ENCODE measurements at places on chromosomes 13 and 19.

- DNase-seq: no peak
Observed at GRCh38 chr19:17582613-17583012, 27.2 kb downstream of the COLGALT1 start.

DNA sequence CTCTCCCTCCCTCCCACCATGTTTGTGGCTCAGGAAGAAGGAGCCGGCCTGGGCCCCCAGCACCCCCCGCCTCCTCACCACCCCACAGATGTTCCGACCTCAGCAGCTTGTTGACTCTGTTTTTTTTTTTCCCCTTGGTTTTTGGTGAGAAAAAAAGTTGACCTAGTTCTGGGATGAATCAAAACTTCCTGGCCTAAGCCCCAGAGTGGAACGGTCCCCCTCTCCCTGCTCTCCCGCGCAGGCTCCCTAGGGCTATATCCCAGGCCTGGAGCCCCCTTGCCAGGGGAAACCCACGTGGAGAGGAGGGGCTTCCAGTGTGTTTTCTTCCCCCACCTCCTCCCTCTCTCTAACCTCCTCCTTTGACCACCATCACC is 4.0 kb downstream of the COL5A3 start:
- DNase-seq: no peak

- DNase-seq: no peak
Observed at GRCh38 chr19:56177564-56178243, 1.9 kb downstream of the GALP start.

- no peak for DNase-seq
Observed at GRCh38 chr13:26558987-26559386, 1.5 kb downstream of the WASF3 start.

- no peak for DNase-seq
Observed at GRCh38 chr13:74093691-74094090, 40.5 kb downstream of the KLF12 start.

GRCh38 chr13:31435536-31435935 is 235.8 kb downstream of the B3GLCT start:
- no peak for DNase-seq

GRCh38 chr13:95258619-95259194 is 42.5 kb downstream of the ABCC4 start:
- DNase-seq: no peak

DNA sequence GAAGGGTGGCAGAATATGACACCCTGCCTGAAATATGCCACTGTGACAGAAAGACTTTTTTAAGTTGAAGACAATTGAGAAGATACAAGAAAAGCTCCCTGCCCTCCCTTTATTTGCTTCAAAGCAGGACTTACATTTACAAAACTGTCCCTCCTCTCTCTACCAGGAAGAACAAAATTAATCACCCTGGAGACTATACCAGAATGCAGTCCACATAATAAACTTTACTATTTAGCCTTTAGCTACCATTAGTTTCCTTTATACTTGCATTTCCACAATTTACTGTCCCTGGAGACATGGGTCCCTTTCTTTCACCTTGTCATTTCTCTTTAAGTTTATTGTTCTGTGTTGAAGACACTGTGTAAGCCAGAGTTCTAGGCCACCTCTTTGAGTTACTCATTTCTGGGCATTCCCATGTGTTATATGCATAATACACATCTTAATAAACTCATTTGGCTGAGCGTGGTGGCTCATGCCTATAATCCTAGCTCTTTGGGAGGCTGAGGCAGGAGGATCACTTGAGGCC is 238.8 kb downstream of the RFC3 start:
- no peak for DNase-seq

- DNase-seq: no peak
Observed at GRCh38 chr19:56176881-56177280, 1.1 kb downstream of the GALP start.

GRCh38 chr19:18014197-18014596 is 6.2 kb downstream of the ARRDC2 start:
- no peak for DNase-seq

DNA sequence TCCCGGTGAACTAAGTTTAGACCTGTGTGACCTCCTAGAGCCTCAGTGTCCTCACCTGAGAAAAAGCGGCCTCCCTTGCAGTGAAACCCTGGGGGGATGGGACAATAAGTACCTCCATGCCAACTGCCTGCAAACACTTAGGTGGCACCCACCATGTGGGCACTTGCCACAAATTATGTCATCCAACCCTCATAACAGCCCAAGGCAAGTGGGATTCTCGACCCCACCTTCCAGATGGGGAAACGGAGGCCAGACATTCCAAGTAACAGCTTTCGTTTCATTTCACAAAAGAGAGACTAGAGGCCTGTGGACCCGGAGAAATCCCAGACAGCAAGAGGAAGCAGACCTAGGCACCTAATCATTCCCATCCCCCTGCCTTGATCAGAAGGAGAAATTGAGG is 6.9 kb downstream of the REX1BD start:
- DNase-seq: no peak

- no peak for DNase-seq
Observed at GRCh38 chr13:50787316-50788195, 55.9 kb downstream of the DLEU7 start.

DNA sequence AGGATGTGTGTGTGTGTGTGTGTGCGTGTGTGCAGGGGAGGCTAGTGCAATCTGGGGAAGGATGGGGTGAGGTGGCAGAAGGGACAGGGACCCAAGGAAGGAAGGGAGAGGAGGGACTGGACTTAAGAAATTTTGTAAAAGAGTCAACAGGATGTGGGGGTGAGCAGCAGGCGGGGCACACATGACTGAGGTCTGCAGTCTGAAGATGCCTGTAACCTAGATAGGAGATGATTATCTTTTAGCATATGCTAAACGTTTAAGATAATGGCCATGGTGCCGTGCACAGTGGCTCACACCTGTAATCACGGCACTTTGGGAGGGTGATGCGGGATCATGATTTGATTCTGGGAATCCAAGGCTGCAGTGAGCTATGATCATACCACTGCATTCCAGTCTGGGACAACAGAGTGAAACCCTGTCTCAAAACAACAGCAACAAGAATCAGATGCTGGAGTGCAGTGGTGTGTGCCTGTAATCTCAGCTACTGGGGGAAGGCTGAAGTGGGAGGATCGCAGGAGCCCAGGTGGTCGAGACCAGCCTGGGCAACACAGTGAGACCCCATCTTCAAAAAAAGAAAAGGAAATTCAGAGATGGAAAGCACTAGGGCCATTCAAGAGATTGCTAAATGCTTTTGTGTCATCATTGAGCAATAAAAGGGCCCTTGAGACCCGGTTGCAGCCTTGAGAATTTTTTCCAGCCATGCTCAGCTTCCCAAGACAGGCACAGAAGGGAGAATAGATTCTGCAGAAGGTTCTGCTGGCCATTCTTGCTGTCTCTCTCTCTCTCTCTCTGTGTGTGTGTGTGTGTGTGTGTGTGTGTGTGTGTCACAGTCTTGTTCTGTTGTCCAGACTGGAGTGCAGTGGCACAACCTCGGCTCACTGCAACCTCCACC is 3.8 kb upstream of the ZNF414 start:
- peak; percentile 43 for DNase-seq

- no peak for DNase-seq
Observed at GRCh38 chr19:33275933-33276619, 26.3 kb downstream of the CEBPA start.

DNA sequence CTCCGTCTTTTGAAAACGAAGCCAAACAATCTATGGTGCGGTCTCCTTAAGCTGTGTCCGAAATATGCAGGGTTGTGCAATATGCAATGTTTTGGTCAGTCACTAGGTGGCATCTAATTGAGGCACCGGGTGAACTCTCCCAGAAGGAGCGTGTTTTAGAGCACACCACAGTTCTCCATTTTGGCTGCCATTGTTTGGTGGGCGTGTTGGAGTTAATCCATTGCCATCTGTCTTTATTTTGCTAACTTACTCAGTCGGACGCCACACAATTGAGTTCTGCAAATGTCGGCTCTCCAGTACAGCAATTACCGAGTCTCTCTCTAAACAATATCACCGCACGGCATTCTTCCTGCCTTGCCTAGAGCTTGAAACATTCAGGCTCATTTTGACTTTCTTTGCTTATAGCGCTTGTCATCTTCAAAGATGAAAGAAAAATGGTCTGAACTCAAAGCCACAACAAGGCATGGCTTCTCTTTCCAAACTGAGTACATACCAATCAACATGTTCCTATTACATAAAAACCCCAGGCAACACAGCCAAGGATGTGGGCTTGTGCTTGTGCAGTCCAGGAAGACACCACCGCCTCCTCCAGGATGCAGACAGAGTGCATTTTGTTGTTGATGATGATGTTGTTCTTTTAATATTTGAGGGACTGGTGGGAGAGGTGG is 182.0 kb upstream of the SERP2 start:
- DNase-seq: peak; percentile 71

DNA sequence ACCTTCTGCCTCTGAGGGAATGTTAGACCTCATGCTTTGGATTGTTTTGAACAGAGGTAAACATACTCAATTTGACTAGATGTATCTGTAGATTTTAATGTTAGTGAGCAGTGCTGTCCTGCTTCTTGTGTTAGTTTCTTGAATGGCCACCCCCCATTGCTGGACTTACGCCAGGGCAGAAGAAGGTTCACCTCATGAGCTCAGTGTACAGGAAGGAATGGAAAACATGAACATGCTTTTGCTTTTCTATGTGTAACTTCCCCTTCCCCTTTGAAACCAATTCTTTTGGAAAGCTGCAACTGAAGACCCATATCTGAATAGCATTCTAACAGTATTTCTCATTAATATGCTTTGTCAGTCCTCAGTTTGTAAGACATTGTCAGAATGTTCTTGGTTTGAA is 32.3 kb downstream of the WASF3 start:
- no peak for DNase-seq

GRCh38 chr19:43462785-43463380 is 2.5 kb downstream of the LYPD3 start:
- DNase-seq: no peak

GRCh38 chr13:48199404-48199946 is 33.5 kb upstream of the ITM2B start:
- no peak for DNase-seq

DNA sequence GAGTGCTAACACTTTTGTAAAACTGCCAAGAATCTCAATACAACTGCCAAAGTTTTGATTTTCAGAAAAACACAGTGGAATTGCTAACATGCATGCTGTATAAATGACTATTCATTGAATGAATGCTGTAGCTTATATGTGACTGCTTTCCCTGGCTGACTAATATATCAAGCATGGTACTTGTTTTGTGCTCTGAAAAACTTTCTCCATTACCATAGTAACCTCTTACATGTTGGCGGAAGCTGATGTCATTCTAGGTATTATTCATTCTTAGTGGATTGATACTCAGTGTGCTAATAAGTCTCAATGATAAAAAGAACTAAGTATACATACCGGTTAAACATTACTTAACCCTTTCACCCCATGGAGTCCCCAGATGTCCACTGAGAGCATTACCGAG is 166.1 kb upstream of the MYO16 start:
- no peak for DNase-seq

- no peak for DNase-seq
Observed at GRCh38 chr13:85287528-85287927, 511.7 kb downstream of the SLITRK6 start.

DNA sequence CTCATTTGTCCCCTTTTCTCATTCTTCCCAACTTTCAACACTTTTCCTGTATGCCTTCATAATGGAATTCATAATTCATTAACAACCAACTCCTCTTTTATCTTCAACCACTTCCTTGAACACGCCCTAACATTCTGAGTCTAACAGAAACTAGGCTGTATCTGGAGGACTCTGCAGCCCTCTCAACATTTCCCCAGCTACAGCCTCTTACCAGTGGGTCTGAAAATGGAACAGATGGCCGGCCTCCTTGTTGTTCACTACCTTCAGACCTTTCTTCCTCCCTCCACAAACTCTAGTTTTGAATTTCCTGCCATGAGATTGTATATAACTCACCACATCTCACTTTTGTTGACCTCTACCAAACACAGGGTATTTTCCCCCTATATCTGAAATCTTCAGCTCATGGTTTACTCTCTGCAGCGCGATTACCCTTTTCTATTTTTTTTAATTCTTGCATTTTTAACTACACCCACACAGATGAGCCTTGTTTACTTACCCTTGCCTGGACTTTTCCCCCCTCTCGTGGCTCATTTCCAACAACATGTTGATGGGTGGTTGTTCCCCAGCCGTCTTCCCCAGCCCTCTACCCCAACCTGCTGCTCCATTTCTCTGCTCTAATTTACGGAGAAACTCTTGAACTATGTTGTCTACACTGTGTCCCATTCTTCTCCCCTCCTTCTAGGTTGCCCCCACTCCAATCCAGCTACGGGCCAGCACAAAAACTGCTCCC is 846 bp downstream of the ZNF790 start:
- DNase-seq: no peak

DNA sequence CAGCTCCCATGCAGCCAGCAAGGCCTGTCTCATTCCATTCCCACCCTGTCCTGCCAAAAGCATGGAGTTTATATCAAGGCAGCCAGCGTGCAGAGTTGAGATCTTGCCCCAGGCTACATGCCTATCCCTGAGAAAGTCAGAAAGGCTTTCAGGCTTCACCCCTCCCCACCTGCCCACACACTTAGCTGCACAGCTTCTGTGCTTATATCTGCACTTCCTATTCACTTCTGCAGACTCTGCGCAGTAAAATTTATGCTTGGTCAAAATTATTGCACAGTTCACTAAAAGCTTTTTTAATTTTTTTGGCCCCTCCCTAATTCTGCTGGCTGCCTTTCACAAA is 12.5 kb upstream of the ZNF675 start:
- DNase-seq: no peak

DNA sequence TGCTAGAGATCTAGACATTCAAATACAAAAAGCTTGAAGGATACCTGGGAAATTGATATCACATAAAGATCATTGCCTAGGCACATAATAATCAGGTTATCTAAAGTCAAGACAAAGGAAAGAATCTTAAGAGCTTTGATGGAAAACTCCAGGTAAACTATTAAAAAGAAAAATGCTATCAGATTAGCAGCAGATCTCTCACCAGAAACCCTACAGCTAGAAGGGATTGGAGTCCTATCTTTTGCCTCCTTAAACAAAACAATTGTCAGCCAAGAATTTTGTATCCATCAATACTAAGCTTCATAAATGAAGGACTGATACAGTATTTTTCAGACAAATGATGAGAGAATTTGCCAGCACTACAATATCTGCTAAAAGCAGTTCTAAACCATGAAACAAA is 682.4 kb upstream of the ATXN8OS start:
- no peak for DNase-seq

GRCh38 chr13:21675095-21675991 is 4.5 kb downstream of the FGF9 start:
- DNase-seq: no peak

- peak; percentile 89 for DNase-seq
Observed at GRCh38 chr19:38152461-38153379, 71.3 kb downstream of the DPF1 start.

GRCh38 chr13:85521657-85522056 is 277.6 kb downstream of the SLITRK6 start:
- DNase-seq: no peak

- DNase-seq: no peak
Observed at GRCh38 chr13:25982907-25983306, 68.9 kb downstream of the SHISA2 start.

GRCh38 chr13:53174545-53174944 is 145.9 kb downstream of the OLFM4 start:
- no peak for DNase-seq

- DNase-seq: no peak
Observed at GRCh38 chr13:22040810-22041364, 370.0 kb downstream of the FGF9 start.
